ENCODE measurements at places on chromosomes 16 and 17.

- peak; percentile 49 for DNase-seq
These were observed 2.2 kb downstream of the TMEM204 start for GRCh38 chr16:1535391-1536291.

DNA sequence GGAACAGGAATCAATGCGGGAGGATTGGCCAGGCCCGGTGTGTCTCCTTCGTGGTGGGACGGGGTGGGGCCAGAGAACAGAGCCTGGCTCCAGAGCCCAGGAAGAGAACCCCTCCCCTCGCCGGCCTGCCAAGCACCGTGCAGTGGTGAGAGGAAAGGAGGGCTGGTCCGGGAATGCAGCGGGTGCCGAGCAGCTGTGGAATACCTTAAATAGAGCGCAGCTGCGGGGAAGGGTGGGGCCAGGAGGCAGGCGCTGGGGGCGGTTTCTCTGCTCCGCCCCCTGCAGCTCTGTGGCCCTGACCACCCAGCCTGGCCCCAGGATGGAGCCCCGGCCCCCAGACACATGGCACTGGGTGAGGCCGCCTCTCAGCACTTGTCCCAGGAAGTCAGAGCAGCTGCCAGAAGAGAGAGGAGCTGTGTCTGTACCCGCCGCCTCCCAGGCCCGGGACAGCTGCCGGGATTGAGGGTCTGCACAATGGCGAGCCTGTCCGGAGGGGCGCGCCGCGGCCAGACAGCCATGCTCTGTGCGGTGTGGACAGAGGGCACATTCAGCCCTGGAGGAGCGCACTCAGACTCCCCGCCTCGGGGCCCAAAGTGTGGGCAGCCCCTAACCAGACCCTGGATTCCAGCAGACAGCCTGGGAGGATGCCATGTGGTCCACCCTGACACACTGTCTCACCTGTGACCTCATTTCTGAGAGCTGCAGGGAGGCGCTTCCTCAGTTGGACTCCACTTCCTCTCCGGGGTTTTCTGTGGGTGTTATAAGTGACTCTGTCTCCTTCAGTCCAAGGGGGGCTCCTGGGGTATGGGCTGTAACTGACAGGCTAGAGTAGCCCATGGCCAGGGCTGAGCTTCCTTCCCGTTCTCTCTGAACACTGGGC lies 268.8 kb downstream of the SEC14L1 start:
- DNase-seq: no peak

GRCh38 chr16:82047374-82047773 lies 12.3 kb downstream of the HSD17B2 start:
- DNase-seq: no peak

DNA sequence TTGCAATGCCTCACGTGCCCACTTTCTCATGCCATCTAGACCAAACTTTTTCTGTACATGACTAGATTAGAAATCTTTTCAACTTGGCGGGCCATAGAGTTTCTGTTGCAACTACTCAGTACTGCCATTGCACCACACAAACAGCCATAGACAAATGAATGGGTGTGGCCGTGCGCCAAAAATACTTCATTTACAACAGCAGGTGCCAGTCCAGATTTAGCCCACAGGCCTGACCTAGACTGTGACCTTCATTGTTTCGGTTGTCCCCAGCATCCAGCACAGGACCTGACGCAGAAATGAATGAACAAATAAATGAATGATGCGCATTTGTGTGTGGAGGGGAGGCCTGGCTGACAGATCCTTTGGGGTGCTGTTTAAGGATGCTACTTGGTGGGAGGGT lies 14.3 kb upstream of the PDK2 start:
- no peak for DNase-seq

DNA sequence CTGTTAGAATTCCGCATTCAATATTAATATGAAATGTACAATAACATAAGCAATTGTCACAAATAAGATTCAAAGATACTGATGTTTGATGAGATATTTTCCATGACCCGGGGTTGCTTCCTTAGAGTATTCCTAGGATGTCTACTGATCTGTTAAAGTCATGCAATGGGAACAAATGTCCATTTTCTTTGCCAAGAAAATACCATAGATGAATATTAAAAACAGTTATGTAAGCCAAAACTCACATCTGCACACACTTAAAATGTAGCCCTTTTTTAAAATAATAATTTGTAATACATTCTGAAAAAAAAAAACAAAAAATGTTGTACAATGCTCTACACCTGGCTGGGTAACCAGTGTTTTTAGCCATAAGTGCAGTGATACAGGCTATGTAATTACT lies 259.4 kb upstream of the AXIN2 start:
- DNase-seq: no peak

- DNase-seq: no peak
These were observed 98.1 kb downstream of the SDK2 start for GRCh38 chr17:73546114-73546513.

DNA sequence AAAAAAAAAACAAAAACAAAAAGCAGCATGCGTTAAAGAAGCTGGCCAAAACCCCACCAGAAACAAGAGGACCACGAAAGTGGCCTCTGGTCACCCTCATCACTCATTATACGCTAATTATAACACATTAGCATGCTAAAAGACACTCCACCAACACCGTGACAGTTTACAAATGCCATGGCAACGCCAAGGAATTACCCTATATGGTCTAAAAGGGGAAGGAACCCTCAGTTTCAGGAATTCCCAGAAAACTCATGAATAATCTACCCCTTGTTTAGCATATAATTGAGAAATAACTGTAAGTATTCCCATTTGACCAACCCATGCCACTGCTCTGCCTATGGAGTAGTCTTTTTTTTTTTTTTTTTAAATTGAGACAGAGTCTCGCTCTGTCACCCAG lies 77.6 kb downstream of the EMP2 start:
- no peak for DNase-seq

- DNase-seq: no peak
These were observed 40.4 kb upstream of the ABCA5 start for GRCh38 chr17:69367298-69367697.

- no peak for DNase-seq
These were observed 60.9 kb downstream of the MRTFB start for GRCh38 chr16:14131774-14132695.

DNA sequence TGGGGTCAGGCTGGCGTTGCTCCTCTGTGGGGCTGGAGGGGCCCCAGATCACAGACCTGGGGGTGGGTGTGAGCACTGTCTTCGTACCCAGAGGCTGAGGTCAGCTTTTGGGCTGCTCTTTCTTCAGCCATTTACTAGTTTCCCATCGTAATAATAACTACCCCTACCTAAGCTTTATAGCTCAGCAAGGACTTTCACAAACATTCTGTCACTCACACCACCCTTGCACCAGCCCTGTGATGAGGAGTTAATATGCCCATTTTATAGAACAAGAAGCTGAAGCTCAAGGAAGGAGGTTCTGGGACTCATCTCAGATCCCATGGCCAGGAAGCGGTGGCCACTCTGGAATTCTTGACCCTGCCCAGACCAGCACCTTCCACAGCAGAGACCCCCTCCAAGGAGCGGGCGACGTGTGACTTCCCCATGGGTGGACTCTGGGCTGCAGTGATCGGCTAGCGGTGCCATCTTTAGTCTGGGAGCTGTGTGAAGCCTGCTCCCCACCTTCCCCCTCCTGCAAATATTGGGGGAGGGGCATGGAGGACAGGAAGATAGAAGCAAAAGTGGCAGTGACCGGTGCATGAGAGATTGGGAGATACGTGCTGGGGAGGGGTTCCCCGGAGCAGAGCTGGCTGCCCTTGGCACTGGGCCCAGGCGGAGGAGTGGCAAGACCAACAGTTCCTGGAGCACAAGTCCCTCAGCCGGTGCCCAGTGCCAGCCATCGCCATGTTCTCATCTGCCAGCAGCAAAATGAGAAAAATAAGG lies 81.8 kb upstream of the TOB1 start:
- DNase-seq: no peak

- DNase-seq: no peak
These were observed 222.3 kb downstream of the KATNIP start for GRCh38 chr16:27772093-27772825.

DNA sequence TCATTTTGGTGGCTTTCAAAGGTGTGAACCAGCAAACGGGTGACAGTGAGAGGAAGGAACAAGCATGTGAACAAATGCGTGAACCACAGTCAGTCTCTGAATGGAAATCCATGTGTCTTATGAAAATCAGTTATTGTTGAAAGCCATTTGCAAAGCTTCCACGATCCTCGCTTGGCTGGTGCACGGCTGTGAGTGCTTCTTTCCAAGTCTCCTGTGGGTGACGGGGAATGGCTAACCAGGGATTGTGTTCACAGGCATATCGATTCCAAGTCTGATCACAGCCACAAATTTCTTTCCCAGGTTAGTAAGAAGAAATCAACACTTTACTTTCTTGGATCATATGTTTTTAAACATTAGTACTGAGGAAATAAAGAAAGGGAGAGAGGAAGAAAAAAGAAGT lies 556.9 kb upstream of the RBFOX1 start:
- no peak for DNase-seq

DNA sequence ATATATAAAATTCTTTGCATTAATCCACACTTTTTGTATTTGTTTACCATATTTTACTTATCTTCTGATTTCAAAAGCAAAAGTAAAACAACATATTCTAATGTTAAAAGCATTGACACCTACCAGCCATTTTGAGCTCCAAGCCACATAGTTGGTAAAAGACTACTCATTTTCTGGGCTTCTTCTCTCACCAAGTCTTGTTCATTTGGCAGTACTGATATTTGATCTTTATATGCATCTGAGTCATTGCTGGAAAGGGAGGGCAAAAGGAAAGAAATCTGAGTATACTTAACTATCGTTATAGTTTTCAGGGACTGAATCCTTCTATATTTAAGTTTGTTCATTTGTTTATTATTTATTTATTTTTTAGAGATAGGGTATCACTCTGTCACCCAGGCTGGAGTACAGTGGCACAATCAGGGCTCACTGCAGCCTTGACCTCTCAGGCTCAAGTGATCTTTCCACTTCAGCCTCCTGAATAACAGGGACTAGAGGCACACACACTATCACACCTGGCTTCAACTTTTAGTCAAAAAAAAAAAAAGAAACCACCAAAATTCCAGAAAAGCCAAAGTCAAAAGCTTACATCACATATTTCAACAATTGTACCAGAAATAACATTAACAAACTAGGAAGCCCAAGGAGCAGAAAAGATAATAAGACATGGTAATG lies 121.0 kb upstream of the TOB1 start:
- DNase-seq: no peak

DNA sequence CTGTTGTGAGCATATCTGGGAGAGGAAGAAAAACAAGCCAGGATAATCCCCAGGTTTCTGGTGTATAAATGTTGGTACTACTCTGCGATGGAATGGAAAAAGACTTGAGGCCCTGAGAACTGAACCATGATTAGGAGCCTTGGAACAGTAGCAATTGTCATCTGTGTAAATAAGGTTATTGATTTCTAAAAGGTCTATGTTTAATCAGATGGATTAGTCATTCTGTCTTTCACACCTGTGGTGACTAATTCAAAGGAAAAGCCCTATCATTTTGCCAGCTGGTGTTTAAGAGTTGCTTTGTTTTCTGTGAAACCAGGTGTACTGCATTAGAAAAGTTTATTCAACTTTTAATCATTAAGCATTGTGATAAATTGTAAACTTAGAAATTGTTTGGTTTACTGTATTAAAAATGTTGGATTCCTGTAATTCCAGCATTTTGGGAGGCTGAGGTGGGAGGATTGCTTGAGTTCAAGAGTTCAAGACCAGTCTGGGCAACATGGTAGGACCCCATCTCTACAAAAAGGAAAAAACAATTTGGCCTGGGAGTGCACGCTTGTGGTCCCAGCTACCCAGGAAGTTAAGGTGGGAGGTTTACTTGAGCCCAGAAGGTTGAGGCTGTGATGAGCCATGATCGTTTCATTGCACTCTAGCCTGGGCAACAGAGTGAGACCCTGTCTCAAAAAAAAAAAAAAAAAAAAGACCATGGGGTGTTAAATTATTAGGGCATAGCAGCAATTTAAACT lies 29.0 kb upstream of the KPNB1 start:
- no peak for DNase-seq

DNA sequence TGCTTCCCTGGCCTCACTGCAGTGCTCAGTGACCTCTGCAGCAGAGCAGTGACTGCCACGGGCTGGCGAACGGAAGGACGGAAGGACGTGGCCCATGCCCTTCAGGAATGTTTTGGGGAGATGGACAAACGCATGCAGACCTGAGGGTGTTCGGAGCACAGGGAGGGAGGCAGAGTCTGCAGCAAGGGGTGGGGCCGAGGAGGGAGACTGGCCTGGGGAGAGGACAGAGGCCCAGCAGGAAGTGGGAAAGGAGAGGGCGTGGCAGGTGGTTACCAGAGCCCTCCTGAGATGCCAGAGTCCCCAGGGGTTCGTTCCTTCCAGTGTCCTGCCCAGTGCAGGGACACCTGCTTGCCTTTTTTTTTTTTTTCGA lies 21.9 kb downstream of the ADORA2B start:
- DNase-seq: no peak

DNA sequence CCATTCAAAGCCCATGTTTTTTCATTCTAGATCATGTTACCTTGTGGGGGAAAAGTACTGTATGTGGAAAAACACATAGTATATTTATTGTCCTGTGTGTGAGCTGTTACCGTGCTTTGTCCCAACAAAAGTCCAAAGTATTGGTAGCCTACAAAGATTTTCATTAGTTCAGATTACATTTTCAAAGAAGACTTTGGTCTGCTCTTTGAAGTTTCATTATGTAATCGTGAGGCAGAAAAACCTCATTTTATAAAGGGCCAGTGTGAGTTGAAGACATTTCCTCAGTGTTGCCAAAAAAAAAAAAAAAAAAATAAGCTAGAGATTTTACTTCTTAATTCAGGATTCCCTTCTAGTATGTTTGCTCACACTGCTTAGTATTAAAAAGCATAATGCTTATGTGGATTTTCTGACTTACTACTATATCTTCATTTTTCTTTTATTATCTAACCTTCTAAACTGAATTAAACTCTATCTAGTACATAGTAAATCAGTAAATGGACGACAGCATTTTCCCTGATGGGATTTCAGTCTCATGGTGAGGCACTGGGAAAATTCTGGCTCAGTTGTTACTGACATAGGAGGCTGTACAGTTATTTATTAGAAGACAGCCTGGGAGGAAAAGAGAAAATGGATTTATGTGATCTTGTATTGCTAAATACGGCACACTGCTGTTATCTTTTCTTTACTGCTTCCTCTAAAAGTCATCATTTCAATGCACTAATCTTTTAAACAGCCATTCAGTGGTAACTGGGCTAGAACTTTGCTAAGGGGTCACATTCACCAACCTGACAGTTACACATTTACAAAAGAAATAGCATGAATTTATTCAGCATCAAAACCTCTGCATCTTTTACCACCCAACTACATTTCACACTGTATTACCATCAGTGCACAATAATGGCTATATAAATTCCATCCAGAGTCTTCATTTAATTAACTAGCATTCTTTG lies 100.6 kb downstream of the STXBP4 start:
- no peak for DNase-seq

Data from stimulated activated CD8-positive, alpha-beta memory T cell treated with anti-CD3 and anti-CD28 coated beads, Interleukin-4, amount 100 ng/mL, for 48 hours (primary cell).